Subcutaneous preadipocyte (primary cell): ENCODE measurements at places on chromosomes 3 and 15. TPM values are rescaled to one million over a fixed set of nuclear protein-coding genes. Genes with fewer than 3 reads are reported as not detected.

Gene RAD54L2
- total RNA-seq: 19.1 and 26.6 TPM in 2 replicates

Gene NUSAP1
- total RNA-seq: 60.6 and 79.0 TPM in 2 replicates

Gene NSMCE3
- total RNA-seq: 5.5 and 5.9 TPM in 2 replicates

Gene MKRN2OS
- not detected in 2 replicates for total RNA-seq

Gene EXD1
- not detected in 2 replicates for total RNA-seq

Gene INO80
- 20.6 and 26.4 TPM in 2 replicates for total RNA-seq

Gene SLC12A1
- total RNA-seq: not detected in 2 replicates

Gene IMPG2
- under 0.01 and 0.20 TPM in 2 replicates for total RNA-seq

Gene ANKUB1
- total RNA-seq: not detected in 2 replicates

Gene ZNF774
- total RNA-seq: 0.73 and 0.98 TPM in 2 replicates

Gene SCAANT1
- not detected in 2 replicates for total RNA-seq
